Caco-2 (cell line): ENCODE measurements at places on chromosomes 13 and 19. TPM values are rescaled to one million over a fixed set of nuclear protein-coding genes. Genes with fewer than 3 reads are reported as not detected.

DNA sequence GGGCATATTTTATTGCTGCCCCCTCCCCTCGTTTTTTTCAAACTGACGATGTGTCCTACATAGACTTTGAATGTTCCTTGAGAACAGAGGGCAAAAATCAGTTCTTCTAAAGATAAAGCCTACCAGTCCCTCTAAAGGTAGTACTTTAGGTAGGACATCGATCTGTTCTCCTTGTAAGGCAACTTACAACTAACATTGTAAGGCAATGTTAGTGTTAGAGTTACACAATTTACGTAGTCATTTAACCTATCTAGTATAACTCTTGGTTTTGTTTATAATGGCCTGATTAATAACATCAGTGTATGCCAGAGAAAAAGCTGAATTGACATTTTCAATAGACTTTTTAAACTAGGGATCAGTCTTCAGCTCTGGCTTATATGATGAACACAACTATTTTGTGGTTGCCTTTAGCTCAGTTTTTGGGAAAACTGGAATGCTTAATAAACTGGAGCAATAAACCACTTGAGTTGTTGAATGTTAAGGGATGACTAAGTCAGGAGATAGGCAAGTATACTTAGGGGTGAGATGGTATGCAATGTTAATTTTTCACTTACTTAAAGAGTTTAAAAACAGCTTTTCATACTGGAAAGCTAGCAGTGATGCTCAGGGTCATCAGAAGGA lies 2.2 kb downstream of the NDFIP2 start:
- no peak for DNase-seq
- peak overlapping the region; percentile 43 for H3K27ac ChIP-seq
- peak overlapping the region; percentile 75 for H3K4me3 ChIP-seq
- H3K36me3 ChIP-seq = no peaks in the 10 kb centered on the region

Gene PSG3
- total RNA-seq = not detected in 2 replicates

DNA sequence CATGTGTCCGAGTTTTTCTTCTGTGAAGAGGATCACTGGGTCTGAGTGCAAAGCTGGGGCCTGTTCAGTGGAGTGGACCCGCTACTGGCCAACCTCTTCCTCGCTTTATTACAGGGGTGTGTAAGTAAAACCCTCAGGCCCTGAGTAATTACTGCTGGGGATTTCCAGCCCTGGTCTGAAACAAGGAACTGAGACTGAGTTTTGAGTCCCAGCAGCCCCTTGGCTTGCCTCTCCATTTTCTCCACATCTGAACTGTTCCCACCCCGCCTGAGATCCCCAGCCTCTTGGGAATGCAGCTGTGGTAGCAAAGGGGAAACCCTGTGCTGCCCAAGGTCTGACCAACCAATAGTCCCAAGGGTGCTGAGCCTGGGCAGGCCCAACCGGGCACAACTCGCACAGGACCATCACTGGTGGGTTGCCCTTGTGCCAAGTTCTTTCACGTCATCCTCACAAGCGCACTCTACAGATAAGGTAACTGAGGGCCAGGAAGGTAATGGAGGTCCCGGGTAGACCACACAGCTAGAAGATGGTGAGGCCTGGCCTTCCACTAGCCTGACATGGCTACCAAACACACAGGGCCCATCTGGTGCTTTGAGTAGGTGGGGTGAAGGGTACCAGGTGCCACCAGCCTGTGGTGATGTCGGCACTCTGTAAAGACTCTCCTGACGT lies 13.7 kb upstream of the SLC35E1 start:
- H3K27me3 ChIP-seq = no peaks in the 10 kb centered on the region
- no peak for DNase-seq
- no peak overlapping the region for H3K4me3 ChIP-seq
- peak overlapping the region; percentile 42 for H3K27ac ChIP-seq
- H3K4me1 ChIP-seq = 0 out of 2 replicates have a peak, but pooled peaks cover 5% of the 10 kb centered on the region

DNA sequence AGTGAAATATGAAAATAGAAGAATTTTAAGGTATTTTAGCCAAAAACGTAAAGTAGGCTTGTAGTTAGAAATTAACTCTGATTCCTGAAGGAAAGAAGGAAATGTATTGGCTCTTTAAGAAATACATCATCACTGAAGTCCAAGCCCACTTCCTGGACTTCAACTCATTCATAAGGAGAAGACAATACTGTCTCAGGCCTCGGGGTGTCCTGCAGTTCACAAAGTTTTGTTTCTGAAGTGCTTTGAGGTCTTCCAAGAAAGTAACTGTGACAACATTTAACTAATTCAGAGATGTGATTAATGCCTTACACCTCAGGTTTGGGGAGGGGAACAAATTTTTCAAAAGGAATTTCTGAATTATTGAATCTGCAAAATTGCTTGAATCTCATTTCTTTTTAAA lies 65.8 kb upstream of the STARD13 start:
- H3K4me3 ChIP-seq = no peak overlapping the region
- H3K27me3 ChIP-seq = peaks cover 3% of the 10 kb centered on the region; the same call in 1 of the 2 replicates
- H3K4me1 ChIP-seq = 0 out of 2 replicates have a peak, but pooled peaks cover 4% of the 10 kb centered on the region
- H3K27ac ChIP-seq = no peak overlapping the region
- no peak for DNase-seq

GRCh38 chr13:106942563-106942962 lies 374.6 kb upstream of the ARGLU1 start:
- H3K27ac ChIP-seq = no peak overlapping the region
- no peaks in the 10 kb centered on the region for H3K4me1 ChIP-seq
- DNase-seq = no peak
- no peaks in the 10 kb centered on the region for H3K27me3 ChIP-seq

- H3K4me1 ChIP-seq = peaks cover 6% of the 10 kb centered on the region
- no peak overlapping the region for H3K27ac ChIP-seq
- H3K36me3 ChIP-seq = no peaks in the 10 kb centered on the region
- peak; percentile 67 for DNase-seq
- H3K4me3 ChIP-seq = no peak overlapping the region
Observed at GRCh38 chr19:18798384-18799352, 7.6 kb upstream of the COMP start.

DNA sequence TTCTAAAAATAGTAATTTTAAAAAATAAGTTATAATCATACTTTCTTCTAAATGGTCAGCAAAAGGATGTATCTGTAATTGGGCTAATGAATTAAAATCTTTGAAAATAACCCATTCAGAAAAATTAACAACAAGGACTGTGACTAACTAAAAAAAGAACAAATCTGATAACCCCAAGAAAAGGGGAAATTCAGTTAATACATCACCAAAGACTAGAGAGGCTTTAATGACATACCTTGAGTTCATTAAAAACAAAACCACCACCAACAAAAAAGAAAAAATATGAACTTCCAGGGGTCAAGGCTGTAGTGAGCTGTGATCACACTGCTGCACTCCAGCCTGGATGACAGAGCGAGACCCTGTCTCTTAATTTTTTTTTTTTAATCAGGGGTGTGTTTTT lies 121.8 kb downstream of the TBC1D4 start:
- H3K27me3 ChIP-seq = no peaks in the 10 kb centered on the region
- no peak overlapping the region for H3K4me3 ChIP-seq
- H3K36me3 ChIP-seq = no peaks in the 10 kb centered on the region; the same call in none of the 2 replicates
- peaks cover 77% of the 10 kb centered on the region for H3K4me1 ChIP-seq

DNA sequence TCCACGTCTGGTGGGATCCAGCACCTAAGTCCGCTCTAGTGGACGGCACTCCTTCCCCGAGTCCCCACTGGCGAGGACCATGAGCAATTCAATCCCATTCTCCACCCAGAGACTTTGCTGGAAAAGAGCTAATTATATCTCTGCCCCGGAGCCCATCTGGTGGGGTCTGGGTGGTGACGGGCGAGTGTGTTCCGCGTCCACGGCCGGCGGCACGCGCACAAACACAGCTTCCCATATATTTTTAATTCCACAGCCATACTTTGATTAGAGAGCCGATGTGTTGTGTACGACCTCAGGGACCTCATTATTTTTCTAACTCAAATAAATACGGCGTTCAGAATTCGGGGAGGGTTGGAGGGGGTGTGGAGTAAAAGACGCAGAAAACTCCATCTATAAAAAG lies 64.1 kb upstream of the ADGRE5 start:
- DNase-seq = no peak
- no peaks in the 10 kb centered on the region for H3K4me1 ChIP-seq
- H3K27ac ChIP-seq = no peak overlapping the region

Gene GPC6
- total RNA-seq = 0.07 and 0.16 TPM in 2 replicates

Gene LGALS13
- total RNA-seq = not detected in 2 replicates

Gene PRR22
- 7.1 TPM in 2 replicates for total RNA-seq

- no peaks in the 10 kb centered on the region for H3K36me3 ChIP-seq
- H3K27ac ChIP-seq = no peak overlapping the region
- H3K4me1 ChIP-seq = no peaks in the 10 kb centered on the region
- H3K4me3 ChIP-seq = no peak overlapping the region
- DNase-seq = no peak
- no peaks in the 10 kb centered on the region for H3K27me3 ChIP-seq
Observed at GRCh38 chr19:53161123-53161522, 2.3 kb upstream of the ZNF347 start.

DNA sequence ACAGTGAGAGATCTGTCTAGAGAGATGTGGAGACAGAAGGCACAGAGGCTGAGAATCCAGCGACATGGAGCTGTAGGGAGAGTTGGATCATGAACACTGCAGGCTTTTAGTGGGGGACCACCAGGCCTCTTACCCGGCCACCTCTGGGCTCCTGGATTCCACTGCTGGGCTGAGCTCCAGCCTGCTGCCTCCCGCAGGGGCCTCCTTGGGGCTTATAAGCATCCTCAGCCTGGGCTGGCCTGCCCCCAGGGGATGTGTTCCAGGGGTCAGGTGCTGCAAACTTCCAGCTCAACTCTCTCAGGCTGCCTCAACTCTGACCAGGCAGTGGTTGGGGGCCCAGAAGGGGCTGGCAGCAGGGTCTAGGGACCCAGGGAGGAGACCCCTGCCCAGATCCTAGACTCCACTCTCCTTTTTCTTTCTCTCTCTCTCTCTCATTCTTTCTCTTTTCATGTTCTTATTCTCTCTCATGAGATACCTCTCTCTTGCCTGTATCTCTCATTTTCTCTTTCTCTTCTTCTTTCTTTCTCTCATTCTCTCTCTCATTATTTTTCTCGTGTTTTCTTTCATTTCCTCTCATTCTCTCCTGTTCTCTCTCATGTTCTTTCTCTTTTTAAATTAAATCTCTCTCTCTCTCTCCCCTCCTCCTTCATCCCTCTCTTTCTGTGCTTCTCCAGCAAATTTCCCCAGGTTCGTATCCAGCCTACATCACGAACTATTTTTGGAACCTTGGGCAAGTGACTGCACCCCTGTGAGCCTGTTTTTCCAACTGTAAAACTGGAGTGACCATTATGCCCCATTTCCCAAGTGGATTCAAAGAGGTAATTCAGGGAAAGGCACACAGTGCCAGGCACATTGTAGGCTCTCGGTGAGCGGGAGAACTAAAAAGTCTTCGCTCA lies at the start of gene KLK4:
TSS of gene KLK4 (minus strand) at position 190 of the 896 bp plus-strand sequence. CDS start 657 bp downstream, outside the sequence.
- no peak within 1 kb of the TSS for H3K27ac ChIP-seq
